ENCODE measurements at places on chromosomes 5 and 9. TPM values are rescaled to one million over a fixed set of nuclear protein-coding genes. Genes with fewer than 3 reads are reported as not detected.

- no peak for DNase-seq
Measured at GRCh38 chr5:82942083-82942881, 134.9 kb downstream of the TMEM167A start.

DNA sequence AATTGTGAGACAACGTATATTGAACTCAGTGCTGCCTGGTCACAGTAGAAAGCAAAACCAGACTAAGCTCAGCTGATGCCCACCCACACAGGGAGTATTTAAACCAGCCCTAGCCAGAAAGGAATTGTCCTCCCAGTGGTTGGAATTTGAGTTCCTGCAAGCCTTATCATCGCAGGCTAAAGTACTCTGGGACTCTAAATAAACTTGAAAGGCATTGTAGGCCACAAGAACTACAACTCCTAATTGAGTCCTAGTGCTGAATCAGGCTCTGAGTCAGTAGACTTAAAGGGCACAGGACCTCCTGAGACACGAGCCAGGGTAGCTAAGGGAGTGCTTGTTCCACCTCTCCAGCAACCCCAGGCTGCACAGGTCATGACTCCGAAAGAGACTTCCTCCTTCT lies 171.4 kb downstream of the MCTP1 start:
- no peak for DNase-seq

GRCh38 chr5:171498166-171498565 lies 78.7 kb downstream of the FGF18 start:
- DNase-seq: no peak

DNA sequence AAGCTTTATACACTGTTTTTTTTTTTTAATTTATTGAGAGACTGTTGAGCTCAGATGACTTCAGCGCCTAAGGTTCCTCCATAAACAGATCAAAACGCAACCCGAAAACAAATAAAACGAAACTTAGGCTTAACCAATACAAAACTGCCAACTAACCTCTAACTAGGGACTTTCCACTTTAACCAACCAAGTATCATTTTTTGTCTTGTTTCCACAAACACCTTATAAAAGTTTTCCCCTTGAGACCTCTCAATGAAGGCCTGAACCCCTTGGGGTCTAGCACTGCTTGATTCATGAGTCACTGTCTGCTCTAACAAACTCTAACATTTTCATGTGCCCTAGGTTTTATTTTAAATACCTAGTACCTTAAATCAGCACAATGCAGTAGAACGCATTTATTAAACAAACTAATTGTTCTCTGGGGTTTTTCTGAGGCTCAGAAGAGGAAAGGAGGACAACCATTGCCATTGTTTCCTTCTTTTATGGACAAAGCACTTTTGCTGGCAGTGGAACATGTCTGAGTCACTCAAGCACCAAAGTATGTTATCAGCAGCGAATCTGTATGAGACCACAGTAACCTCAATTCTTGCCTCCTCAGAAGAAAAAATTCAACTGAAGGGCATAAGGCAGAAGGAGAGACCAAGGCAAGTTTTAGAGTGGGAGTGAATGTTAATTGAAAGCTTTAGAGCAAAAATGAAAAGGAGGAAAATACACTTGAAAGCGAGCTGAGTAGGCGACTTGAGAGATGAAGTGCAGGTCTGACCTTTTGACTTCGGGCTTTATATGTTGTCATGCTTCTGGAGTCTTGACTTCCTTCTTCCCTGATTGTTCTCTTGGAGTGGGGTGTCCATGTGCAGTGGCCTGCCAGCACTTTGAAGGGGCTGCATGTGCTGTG lies 97.7 kb upstream of the HCN1 start:
- no peak for DNase-seq

GRCh38 chr5:644509-644908 lies 32.4 kb downstream of the CEP72 start:
- DNase-seq: no peak

DNA sequence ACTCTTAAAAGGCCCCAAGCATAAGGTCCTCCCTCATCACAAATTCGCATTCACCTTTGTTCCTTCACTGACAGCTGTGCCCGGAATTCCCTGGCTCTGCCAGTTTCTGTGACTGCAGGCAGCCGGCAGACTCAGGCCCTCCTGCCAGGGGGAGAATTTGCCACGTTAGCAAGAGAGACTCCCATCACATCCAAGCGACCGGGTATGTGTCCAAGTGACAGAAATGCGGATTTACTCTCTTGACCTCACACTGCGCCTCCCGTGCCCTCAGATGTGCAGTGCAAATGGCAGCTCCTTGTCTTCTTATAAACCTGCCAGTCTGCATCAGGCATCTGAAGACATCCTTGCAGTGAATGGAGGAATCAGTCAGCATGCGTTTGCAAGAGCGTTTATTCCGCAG lies 187.1 kb upstream of the WWC1 start:
- no peak for DNase-seq

DNA sequence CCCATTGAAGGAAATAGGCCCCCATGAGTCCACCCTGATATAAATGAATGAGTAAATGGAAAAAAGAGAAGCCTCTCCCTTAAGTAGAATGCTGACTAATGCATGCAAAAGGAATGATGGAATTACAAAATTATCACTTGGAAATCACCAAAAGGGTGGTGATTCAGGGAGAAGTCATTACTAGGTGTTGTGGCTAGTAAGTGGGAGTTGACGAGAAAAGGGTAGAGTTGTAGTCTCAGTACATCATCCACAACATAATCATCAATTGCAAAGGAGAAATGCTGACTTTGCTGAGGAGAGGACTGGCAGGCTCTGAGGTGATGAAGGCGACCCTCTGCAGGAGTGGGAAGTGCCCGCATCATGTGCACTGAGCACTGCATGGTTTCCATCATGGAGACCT lies 201.5 kb upstream of the S1PR3 start:
- DNase-seq: no peak

DNA sequence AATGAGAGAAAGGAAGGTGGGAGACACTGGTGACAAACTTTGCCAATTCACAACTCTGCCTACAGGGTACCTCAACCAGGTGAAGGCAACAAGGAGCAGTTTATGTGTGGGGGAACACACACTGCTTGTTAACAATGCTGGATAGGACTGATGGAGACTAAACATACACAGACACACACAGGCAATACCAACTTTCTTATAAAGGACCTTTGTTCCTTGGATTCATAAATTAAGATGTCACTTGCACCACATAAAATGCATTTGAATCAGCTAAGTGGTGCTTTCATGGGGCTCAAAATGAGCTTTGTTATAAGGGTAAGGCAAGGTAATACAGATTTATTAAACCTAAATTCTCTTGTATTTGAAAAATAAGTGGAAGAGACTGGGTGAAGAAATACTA lies 4.0 kb downstream of the TSTD2 start:
- no peak for DNase-seq

GRCh38 chr9:98864281-98865174 lies 57.1 kb downstream of the GALNT12 start:
- DNase-seq: no peak

DNA sequence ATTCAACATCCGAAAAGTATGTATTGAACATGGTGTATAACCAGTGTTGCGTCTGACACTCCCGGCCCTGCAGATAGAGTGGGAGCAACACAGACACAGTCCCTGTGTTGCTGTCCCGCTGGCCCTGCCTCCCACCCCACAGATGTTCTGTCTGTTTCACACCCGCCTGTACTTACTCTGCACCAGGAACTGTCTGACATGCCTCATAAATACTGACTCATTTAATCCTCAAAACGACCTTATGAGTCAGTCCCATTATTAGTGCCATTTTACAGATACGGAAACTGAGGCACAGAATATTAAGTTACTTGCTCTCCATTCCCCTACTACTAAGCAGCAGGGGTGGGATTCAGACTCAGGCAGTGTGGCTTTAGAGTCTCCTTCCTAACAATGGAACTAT lies 109.8 kb upstream of the NFIL3 start:
- DNase-seq: no peak

- DNase-seq: no peak
Measured at GRCh38 chr9:88991066-88992034, at the start of gene S1PR3. TSS of gene S1PR3 (plus strand) at chr9:88991468. CDS start at chr9:89001201, 9,733 bp downstream.

DNA sequence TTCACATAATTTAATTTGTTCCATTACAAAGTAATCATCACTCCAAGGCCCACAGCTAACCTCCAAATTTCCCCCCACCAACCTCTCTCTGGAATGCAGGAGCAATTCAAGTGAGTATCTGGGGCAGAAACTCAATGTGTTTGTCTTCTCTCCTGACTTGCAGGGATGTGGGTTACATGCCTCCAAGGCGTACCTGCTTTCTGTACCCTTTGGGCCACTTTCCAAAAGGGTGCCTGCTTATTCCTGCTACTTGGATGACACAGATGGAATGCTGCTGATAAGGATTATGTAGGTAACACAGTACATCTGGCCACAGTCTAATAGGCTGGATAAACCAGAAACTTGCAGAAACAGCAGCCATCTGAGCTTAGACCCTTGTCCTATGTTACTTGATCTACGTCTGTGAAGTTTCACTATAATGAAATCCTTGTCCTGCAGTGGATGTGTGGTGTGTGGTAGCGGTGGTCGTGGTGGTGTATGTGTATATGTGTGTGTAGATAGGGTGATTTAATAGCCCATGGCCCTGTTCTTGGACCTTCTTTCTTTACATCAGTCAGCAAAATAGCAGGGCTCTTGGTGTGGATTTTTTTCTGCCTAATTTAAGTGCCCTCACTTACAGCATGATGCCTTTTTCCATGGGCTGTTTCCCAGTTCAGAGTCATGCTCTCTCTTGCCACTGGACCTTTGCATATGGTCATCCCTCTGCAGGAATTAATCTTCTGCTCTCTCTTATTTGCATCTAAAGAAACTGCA lies 175.9 kb downstream of the ZDHHC21 start:
- no peak for DNase-seq

Gene NR2F1-AS1
- total RNA-seq: not detected

Gene BHMT2
- not detected for total RNA-seq

Gene BARHL1
- total RNA-seq: not detected

Gene TENT4A
- total RNA-seq: 43.1 TPM

Gene CARD9
- total RNA-seq: 1.3 TPM

Gene MARCOL
- total RNA-seq: not detected

Gene REEP2
- 0.68 TPM for total RNA-seq

Measured in activated CD8-positive, alpha-beta T cell treated with anti-CD3 and anti-CD28 coated beads, Interleukin-2, amount 10 ng/mL, durations not matched to agents 7 days and 5 days (primary cell).